ENCODE measurements at places on chromosomes 12 and 14.

DNA sequence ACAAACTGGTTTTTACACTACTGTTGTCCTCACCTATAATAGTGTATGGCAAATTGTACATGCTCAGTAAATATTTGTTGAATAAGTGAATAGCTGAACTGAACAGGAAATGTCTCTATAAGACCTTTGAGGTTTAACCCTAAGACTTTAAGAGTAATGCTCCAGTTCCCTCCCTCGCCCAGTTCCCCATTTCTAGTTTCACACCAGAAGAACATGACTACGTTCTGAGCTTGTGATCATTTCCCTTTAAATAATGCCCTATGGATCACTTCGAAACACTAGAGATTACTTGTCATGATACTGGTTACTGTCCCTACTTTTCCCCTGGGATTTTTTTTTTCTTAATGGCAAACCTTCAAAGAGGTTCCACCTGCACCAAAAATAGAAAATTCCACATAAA is 69.3 kb downstream of the PRKD1 start:
- DNase-seq: no peak

- no peak for DNase-seq
Measured at GRCh38 chr12:105433804-105434203, 103.3 kb downstream of the C12orf75 start.

DNA sequence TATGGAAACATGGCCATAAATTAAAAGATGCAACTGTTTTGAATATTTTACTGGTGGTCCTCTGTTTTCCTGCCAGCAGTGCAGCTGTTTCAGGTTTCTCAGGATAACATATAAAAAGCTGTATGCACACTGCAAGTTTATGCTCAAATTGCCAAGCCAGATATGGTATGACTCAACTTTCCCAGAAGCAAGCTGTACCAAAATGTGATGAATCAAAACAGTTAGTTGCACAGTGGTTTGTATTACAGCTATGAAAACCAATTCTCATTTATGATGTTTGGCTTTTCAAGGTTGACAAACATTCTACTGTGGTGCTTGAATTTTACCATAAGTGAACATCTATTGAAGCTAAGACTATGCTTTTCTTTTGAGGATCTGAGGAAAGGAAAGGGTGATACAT is 15.5 kb downstream of the TRMT5 start:
- no peak for DNase-seq

GRCh38 chr14:56799343-56799645 is 11.0 kb downstream of the OTX2 start:
- DNase-seq: no peak

- no peak for DNase-seq
Measured at GRCh38 chr12:29314416-29314815, 66.6 kb downstream of the ERGIC2 start.

- no peak for DNase-seq
Measured at GRCh38 chr14:92105893-92106142, 564 bp downstream of the ATXN3 start.

GRCh38 chr14:53032161-53032803 is 81.4 kb upstream of the FERMT2 start:
- no peak for DNase-seq
